CD4-positive, alpha-beta T cell treated with Interleukin-21 for 1 hour (primary cell): ENCODE measurements at places on chromosomes 13 and 19.

DNA sequence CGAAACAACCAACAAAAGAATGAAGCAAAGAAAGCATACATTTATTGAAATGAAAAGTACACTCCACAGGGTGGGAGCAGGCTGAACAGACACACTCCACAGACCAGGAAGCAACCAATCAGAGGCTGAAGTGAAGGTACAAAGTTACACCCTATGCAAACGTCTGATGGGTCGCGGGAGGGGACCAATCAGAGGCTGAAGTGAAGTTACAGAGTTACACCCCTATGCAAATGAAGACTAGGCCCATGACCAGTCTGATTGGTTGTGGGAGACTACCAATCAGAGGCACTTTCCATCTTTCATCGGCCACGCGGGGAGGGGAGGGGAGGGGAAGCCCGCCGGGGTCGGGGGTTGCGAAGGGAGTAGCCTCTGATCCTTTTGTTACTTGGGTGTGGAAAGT, 12.4 kb upstream of the FBL start:
- DNase-seq, result peak; percentile 84

GRCh38 chr19:18044825-18045304, 36.9 kb downstream of the ARRDC2 start:
- peak; percentile 85 for DNase-seq

DNA sequence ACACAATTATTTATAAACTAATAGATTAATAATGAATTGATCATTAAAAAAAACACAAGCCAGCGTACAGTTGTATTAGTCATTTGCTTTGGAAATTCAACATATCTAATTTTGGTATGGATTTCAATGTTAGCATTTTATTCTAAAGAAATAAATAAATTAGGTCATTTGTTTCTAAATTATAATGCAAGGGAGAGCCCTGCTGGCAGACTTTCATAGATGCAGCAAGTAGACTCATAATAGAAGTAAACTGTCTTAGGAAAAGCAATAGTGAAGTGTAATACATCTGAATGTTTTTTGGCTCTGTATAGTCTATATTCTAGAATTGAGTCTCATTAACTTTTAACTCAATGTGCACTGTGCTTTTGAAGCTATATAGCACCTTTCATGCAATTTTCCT, 982.4 kb upstream of the MIR17HG start:
- DNase-seq, result no peak

DNA sequence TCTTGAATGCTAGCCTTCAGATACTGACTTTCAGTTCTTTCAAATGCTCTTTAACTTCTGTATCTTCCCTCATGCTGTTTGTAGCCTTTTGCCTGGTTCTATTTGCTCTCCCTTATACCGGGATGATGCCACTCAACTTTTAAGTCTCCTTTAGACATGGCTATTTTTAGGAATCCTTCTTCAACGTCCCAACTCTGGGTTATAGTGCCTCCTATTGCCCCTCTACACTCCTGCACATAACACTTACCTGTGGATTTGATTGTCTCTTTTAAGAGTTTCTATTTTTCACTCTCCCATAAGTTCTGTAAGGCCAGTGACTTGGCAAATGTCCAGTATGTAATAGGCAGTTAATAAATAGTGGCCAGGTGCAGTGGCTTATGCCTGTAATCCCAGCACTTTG, 343.0 kb downstream of the KLF5 start:
- DNase-seq, result no peak

DNA sequence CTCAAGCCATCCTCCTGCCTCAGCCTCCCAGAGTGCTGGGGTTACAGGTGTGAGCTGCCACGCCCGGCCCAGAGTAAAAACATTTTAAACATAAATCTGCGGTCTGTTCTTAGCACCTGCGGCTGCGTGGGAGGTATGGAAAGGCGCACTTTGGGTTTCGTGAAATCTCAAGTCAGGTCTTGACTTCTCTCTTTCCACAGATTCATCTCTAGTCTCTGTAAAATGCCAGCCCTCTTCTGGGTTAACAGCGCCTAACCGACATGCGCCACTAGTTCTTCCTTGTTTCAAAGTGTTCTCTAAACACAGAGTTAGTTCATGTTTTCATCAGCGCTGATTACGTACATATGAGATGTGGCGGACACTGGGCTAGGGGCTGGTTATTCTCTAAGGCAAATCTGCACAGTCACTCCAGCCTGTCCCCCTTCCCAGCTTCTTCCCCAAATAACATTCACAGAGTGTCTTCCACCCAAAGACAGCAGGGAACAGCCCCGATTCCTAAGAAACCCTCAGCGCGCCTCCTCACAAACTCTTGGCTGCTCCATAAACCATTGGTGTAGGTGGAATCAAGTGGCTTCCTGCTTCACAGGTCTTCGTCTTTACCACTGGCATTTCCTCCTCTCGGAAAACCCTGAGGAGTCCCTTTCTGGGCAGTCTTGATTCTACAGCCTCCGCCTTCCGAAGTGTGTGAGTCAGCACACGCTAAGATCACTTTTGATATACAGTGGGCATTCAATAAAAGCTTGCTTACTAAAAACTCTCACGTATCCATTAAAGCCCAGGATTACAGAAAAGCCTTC, 1.4 kb downstream of the PARP4 start:
- DNase-seq, result peak; percentile 45

GRCh38 chr19:11612816-11613511, 15.7 kb downstream of the ZNF627 start:
- no peak for DNase-seq
